Kidney epithelial cell (primary cell): ENCODE measurements at places on chromosomes 2 and 18.

- DNase-seq: no peak
These were observed 75.8 kb downstream of the ACTR3 start for GRCh38 chr2:113965644-113966043.

- DNase-seq: no peak
These were observed 319.0 kb upstream of the SOX11 start for GRCh38 chr2:5373200-5373599.

GRCh38 chr2:9140645-9141044 lies 66.0 kb upstream of the ASAP2 start:
- DNase-seq: no peak

GRCh38 chr2:151042964-151043363 lies 218.7 kb downstream of the RBM43 start:
- no peak for DNase-seq

GRCh38 chr2:107530046-107530445 lies 296.6 kb upstream of the RGPD4 start:
- no peak for DNase-seq

GRCh38 chr2:238898534-238899281 lies 50.8 kb downstream of the TWIST2 start:
- DNase-seq: no peak

DNA sequence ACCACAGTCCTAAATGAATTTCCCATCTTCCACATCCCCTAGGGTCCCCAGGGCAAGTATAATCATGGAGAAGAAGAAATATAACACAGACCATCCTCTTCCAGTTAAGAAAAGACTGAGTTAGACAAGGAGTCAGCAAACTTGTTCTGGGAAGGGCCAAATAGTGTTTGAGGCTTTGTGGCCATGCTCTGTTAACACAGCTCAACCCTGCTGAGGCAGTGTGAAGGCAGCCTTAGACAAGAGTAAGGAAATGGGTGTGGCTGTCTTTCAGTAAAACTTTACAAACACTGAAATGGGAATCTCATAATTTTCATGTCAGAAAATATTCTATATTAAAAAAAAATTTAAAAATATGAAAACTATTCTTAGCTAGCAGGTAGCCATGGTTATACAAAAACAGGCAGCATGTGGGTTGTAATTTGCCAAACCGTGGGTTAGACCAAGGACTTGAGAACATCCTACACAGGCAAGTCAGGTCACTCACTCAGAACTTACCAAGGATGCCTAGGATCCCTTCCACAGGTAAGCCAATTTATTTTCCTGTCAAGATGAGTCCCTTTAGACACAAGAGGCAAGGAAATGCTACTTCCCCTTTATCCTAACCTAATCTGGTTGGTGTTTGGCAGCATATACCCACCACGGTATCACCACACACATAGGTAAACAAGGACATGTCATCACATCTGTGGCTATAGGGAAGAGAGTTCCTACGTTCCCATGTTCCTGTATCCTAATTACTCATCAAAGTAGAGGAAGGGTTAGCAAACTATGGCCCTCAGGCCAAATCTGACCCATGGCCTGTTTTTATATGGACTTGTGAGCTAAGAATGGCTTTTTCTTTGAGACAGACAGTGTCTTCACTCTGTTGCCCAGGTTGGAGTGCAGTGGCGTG lies 31.9 kb downstream of the C2orf74 start:
- no peak for DNase-seq
